Right renal cortex interstitium (tissue), 3 donors: ENCODE measurements at places on chromosomes 5 and 9. TPM values are rescaled to one million over a fixed set of nuclear protein-coding genes. Genes with fewer than 3 reads are reported as not detected.

CLIC3 gene
- not detected for polyA plus RNA-seq

- DNase-seq: no peak
Measured at GRCh38 chr5:175216991-175217390, 227.0 kb downstream of the DRD1 start.

- no peak for DNase-seq
Measured at GRCh38 chr9:124781967-124782660, 5.2 kb downstream of the OLFML2A start.

DNA sequence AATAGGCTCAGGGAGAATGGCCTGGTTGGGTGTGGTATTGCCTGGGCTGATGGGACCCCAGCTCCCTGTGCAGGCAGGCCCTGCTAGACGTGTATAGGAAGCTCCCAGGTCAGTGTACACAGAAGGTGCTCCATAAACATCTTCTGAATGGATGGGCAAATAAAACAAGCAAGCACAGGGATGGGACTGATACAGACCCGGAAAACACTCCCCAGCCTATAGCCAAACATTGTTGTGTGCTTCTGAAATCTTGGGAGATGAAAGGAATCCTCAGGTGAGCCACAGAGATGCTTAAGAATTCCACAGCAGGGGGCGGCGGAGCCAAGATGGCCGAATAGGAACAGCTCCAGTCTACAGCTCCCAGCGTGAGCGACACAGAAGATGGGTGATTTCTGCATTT, 151.8 kb downstream of the ENTREP1 start:
- no peak for DNase-seq

DNA sequence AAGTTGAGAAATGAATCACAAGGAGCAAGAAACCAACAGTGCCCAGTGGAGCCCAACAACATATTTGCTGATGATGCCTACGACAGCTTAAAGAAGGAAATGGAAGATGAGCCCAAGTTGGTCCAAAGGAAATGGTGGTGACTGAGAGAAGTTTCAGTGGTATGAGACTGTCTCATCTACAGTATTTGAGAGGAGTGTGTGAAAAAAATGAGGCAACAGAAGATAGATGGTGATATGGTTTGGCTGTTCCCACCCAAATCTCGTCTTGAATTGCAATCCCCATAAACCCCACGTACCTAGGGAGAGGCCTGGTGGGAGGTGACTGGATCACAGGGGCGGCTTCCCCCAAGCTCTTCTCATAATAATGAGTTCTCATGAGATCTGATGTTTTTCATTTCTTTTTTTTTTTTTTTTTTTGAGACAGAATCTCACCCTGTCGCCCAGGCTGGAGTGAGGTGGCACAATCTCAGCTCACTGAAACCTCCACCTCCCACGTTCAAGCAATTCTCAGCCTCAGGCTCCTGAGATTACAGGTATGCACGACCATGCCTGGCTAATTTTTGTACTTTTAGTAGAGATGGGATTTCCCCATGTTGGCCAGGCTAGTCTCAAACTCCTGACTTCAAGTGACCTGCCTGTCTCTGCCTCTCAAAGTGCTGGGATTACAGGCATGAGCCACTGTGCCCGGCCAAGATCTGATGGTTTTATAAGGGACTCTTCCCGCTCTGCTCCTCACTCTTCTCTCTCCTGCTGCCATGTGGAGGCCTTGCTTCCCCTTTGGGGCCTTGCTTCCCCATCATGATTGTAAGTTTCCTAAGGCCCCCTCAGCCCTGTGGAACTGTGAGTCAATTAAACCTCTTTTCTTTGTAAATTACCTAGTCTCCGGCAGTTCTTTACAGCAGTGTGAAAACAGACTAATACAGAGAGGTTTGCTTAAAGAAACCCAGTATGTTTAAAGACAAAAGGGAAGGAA, 30.2 kb downstream of the EFCAB9 start:
- no peak for DNase-seq

GRCh38 chr5:113083481-113083880, 106.9 kb downstream of the DCP2 start:
- DNase-seq: no peak

DNA sequence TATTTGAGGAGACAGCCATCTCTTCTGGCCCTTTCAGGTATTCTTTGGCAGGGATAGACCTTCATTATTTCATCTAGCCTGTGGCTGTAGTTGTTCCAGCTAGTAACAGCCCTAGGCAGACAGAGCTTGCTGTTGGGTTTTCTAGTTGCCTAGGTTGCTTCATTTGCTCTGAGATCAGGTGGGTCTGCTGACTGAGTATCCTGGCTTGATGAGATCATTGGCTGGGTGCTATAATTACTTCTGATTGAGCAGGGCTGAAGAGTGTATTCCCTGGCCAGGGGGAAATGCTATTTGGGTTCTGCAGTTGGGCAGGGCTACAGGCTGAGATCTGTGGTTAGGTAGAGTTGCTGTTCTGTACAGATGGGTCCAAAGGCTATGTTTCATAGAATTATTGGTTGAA, 456.1 kb downstream of the PSAT1 start:
- no peak for DNase-seq

GRCh38 chr9:81989700-81990099, 1.1 kb downstream of the SPATA31D1 start:
- DNase-seq: no peak

DEPDC1B gene
- polyA plus RNA-seq: 31.0 TPM

- no peak for DNase-seq
Measured at GRCh38 chr5:4674166-4674565, 466.0 kb upstream of the ADAMTS16 start.

GRCh38 chr5:107806705-107807104, 136.0 kb upstream of the EFNA5 start:
- no peak for DNase-seq

DNA sequence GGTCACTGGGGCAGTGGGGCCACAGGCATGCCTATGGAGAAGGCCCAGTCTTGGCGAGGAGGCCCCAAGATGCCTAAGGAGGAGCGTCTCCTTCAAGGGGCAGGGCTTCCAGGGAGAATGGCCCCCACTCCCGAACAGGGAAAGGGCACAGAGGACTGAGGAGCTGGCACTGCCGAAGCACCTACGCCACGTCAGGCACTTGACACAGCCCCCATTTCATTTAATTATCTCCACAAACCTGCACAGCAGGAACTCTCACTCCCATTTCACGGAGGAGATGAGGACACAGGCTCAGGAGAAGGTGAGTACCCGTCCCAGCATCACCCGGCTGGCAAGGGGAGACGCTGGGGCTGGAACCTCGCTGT, 26.0 kb downstream of the EGR1 start:
- no peak for DNase-seq

DNA sequence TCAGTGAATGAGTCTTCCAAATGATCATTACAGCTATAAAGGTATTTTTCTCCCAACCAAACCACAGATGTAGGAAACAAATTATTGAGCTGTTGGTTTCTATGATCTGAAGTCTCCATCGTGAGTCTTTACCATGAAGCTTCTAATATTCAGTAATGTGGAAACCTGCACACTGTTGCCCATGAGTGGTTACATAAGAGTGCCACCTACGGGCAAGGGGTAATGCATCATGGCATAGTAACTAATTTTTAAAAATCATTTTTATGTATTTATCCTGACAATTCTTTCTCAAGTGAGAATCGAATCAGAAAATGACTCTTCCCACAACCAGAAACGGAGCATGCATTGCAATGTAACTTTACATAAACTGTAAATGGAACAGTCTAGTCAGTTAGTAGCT, 282.5 kb upstream of the SMARCA2 start:
- no peak for DNase-seq

- DNase-seq: no peak
Measured at GRCh38 chr5:180613188-180613813, 22.0 kb upstream of the SCGB3A1 start.

GRM6 gene
- polyA plus RNA-seq: 0.52 TPM

GRCh38 chr5:152364899-152365298, 40.2 kb downstream of the NMUR2 start:
- no peak for DNase-seq

PCDHB15 gene
- polyA plus RNA-seq: 11.3 TPM

F2RL2 gene
- 0.44 TPM for polyA plus RNA-seq

- no peak for DNase-seq
Measured at GRCh38 chr9:69555802-69556201, 116.4 kb downstream of the APBA1 start.

SPATA31C1 gene
- polyA plus RNA-seq: 0.65 TPM

OLFM1 gene
- polyA plus RNA-seq: 3.6 TPM

DNA sequence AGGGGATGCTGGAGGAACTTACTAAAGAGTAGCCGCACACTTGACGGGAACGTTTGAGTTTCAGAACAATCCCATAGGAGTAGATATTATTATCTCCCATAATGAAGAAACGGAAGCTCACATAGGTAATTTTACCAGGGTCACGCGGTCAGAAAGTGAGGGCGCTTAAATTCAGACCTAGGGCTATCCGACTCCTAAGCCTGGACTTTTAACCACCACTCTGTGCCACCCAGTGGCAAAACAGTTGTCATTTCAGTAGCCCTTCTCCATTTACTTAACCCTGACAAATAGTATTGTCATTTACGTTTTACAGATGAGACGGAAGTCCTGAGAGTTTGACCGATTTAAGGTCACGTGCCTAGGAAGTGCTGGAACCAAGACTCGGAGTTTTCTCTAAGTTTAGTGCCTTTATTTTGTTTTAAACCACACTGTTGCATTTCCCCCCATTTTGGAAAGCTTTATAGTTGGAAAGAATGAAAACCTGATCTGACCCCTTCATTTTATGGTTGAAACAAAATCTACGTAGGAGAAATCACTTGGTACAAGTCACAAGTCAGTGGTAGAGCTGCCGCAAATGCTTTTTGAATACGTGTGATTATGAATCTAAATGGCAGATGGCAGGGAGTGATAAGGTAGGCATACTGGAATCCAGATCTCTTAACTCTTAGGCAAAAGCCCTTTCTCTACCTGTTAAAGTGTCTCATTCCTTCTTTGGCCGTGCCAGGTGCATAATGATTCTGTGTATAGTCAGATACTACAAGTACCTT, 650 bp downstream of the MRRF start:
- no peak for DNase-seq

WNK2 gene
- 16.0 TPM for polyA plus RNA-seq

PCDHGA6 gene
- 4.2 TPM for polyA plus RNA-seq

LECT2 gene
- polyA plus RNA-seq: 2.1 TPM

DNA sequence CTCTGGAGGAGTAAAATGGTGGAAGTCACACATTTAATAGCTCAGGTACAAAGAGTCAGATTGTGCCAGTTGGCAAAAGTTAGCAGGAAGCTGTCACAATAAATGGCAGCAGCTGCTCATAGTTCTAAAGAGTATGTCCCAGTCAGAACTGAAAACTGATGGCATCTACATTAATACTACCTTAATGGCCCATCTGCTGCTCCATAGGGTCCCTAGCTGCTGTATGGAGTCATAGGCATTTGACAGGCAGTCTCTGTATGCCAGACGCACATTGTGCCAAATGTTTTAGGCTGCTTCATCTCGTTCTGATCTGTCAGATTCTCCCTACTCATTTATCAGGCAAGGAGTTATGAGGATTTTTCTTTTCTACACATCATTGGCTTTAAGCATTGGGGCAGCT, 515.8 kb upstream of the ARRDC3 start:
- no peak for DNase-seq

DNA sequence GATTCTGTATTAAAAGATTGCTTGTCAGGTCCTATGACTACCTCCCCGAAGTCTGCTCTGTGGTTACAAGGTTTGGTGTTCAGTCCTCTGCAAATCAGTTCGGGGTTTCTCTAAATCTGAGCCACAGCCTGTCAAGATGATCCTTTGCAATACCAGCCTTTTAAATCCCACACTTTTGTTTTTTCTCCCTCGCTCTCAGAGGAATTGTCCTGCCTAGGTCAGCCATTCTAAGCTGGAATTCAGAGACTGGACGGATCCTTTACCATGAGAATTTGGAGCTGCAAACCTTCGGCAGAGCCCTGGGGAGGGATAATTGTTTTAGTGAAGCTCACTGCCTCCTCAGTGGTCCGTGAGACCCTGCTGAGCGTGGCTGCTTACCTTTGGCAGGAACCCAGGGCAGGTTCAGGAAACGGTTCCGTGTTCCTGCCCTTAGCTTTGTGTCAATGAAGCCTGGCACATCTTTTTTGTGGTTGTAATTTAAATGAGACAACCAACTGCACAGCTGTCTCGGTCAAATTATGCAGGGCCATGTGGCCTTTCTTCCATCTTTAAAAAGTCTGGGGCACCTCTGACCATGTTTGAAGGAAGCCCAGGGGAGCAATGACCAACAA, 47.2 kb downstream of the EBF1 start:
- DNase-seq: no peak

CTXN3 gene
- not detected for polyA plus RNA-seq

- DNase-seq: no peak
Measured at GRCh38 chr5:116340799-116341198, 233.8 kb downstream of the SEMA6A start.

GRCh38 chr9:133155156-133155555, 8.6 kb downstream of the GBGT1 start:
- DNase-seq: no peak

TMEM215 gene
- 0.28 TPM for polyA plus RNA-seq

DNA sequence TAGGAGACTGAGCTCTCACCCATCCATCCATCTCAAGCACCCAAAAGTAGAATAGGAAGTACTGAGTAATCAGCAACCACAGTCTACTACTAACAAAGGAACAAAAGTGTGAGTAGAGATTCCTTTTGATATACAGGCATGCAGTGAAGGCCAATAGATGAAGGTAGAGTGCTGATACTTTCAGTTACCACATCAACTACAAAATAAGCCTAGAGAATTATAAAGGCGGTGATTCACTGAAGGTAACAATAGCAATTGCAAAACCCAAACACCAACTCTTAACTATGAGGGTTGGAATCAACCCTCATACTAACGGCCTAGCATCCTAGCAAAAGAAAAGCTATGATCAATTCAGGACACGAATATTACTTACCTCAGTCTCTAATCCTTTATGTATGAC, 992.6 kb downstream of the DNAH5 start:
- DNase-seq: no peak

SLC6A3 gene
- 0.72 TPM for polyA plus RNA-seq

- DNase-seq: no peak
Measured at GRCh38 chr5:160044967-160045366, 36.0 kb downstream of the TTC1 start.

FAM221B gene
- polyA plus RNA-seq: 0.11 TPM

DNA sequence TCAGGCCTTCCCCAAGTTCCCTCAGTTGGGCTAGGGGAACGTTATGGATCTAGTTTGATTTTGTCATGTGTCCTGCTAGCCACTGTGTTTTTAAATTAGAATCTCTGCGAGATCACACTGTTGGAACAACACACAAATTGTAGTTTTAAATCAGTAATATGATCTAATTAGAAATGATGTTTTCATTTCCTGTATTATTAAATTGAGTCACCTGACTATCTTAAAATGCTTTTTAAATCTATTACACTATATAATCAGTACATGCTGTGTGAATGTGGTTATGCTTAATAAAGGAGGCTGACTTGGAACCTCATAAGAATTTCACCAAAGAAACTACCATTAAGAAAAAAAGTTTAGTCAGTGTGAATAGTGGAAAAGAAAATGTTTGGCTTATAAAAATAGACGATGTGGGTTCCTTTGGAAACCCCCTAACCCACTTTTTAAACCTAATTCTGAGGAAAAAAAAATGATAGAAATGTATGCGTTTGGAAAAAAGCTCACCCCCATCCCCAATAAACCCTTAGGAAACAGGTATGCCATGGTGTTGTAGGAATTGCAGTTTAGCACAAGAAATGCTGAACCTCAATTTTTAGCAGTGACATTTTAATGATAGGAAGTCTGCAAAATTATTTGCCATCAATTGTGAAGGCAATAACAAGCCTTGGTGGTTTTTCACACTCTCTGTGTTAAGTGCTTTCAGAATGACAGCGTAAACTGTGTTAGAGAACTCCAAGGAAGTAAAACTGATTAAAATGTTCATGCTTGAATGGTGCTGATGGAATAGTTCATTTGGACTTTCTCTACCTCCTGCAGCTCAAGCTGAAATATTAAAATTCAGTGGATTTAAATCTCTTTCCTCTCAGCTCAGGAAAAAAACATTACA, 59.0 kb downstream of the TLE4 start:
- DNase-seq: no peak

GRCh38 chr5:144368556-144368955, 197.9 kb downstream of the KCTD16 start:
- DNase-seq: no peak
